DMS79 (cell line): ENCODE measurements at places on chromosomes 7 and 10.

DNA sequence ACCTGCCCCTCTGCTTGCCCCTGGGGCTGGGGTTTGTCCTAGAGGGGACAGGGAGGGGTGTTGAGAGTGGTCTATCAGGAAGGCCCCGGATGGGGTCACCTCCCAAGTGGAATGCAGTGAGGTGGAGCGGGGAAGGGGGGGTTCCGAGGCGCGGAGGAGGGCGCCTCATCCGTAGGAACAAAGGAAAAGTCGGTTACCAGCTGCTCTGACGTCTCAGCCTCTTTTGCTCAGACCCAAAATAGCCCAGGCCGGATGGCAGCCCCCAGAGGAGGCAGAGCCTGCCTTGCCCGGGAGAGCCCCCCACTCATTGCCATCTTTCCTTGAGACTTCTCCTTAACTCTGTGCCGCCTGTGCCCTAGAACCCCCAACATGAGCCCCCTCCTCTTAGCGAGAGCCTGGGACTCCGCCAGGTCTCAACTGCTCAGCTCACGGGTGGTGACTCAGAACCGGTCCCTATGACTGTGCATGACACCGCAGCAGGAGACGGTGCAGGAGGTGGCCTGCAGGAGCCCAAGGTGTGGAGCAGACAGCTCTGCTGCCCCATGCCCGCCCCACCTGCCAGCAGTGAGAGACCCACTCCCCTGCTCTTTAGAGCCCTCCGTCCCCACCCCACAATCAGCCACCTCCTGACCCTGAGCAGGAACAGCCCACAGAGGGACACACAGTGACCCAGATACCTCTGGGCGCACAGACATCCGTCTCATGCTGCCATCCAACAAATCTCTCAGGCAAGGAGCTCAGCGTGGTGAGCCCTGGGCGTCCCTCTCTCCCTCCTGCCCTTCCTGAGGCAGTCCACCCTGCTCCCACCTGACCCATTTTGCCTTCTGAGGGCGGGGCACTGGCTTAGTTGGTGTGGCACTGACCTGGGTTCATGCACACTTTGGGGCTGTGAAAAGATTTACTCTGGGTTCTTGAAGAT lies 13.1 kb downstream of the STX1A start:
- no peak for DNase-seq

DNA sequence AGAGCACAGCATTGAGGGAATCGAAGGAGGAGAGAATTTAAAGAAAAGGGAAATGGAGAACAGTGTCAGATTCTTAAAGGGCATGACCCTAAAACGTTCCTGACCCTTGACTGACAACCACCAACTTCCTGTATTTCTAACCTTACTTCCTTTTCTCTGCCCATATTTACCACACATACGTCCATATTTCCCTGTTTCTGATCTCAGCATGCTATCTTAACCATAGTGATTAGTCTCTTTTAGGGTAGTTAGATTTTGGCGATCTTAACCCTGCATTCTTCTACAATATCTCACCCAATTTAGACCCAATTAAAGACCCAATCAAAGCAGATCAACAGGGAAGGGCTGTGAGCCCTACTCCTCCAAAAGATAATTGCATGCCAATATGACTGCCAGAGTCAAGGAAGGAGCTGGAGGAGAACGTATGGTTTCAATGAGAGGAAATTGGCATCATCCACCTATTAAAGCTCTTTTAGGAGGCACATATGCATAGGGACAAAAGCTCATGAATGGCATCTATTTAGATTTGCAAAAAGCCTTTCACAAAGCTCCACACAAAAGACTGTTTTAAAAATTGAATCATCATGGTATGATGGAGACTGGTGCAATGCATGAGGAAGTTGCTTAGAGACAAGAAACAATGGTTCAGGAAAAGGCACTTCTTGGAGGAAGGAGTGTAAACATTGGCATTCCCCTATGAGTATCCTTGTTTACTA lies 49.0 kb upstream of the ARHGAP12 start:
- no peak for DNase-seq

DNA sequence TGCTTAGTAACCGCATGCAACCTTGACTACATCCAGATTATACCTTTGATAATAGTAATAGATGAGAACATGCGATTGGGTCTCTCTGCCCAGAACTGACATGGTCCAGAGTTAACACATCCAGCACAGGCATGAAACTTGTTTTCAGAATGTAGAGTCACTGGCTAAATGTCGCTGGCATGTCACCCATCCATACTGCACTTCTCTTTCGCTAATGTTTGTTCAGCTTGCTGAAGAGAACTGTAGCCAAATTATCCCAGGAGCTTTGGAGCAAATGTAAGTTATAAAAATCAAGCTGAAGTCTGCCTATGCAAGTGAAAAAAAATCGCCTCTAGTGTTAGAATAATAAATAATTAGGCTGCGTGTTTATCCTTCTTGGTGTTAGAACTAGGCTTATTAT lies 98.2 kb downstream of the PRTFDC1 start:
- DNase-seq: no peak

DNA sequence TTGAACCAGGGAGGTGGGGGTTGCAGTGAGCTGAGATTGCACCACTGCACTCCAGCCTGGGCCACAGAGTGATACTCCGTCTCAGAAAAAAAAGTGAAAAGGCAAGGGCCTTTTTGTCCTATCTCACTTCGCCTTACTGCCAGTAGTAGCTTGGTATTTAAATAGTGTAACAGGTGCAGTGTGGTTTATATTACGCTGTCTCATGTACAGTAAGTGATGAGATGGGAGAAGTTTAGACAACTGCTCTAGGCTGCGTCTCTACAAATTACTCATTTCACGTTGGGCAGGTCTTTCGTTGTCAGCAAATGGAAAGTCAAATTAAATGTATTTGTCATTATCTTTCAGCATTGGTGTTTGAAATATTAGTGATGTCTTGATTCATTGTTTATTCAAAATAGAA lies 15.5 kb upstream of the PFKFB3 start:
- DNase-seq: no peak

GRCh38 chr7:127760436-127761031 lies 108.5 kb downstream of the SND1 start:
- no peak for DNase-seq

DNA sequence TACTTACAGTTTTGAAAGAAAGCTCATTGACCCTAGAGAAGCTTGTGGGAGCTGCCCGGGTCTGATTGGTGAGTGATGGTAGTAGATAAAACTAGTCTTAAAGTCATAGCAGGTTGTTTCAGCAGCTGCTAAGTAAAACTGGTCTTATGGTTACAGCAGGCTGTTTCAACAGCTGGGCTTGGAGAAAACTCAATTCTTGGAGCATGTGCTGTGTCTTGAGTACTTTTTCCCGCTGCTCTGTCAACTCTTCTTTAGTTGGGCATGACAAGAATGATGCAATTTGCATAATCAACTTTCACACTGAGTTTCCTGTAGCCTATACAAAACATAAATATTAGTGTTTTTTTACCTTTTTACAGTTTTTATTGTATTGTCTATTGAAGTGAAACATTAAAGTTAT lies 707.9 kb downstream of the AUTS2 start:
- no peak for DNase-seq
